ENCODE measurements at places on chromosomes 12 and 14.

DNA sequence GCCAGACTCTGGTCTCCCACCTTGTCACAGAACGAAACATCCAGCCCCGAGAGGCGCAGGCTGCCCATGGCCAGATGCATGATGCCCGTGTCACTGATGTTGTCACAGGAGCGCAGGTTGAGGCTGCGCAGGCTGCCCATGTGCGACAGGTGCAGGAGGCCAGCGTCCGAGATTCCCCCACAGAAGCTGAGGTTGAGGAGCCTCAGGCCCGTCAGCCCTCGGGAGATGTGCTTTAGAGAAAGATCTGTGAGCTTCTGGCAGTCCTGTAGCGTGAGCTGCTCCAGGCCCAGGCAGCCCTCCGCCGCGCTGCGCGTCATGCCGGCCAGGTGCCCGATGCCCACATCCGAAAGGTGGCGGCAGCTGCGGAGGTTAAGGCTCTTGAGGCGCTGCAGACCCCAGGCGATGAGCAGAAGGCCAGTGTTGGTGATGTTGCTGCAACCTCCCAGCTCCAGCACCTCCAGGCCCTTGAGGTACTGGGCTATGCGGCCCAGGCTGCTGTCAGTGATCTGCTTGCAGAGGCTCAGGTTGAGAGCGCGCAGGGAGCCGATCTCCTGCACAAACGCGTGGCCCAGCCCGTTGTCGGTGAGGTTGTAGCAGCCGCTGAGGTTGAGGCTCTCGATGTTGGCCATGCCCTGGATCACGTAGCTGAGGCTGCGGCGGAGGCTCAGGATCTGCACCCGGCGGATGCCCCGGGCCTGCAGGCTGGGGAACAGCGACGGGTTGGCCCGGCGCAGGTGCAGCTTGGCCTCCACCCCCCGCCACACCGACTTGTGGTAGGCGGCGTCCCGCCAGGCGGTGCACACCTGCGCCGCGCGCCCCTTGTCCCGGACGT is 991 bp downstream of the FBXL14 start:
- DNase-seq, result peak; percentile 56

GRCh38 chr12:57258977-57259970 is 8.3 kb upstream of the STAC3 start:
- no peak for DNase-seq

- DNase-seq, result no peak
These were observed 18.8 kb upstream of the LTA4H start for GRCh38 chr12:96054244-96054610.

- DNase-seq, result no peak
These were observed 460.2 kb downstream of the RAD51B start for GRCh38 chr14:68279777-68280233.

- DNase-seq, result peak; percentile 65
These were observed 495 bp downstream of the ADIPOR2 start for GRCh38 chr12:1691123-1692007.

GRCh38 chr12:109720152-109720856 is 6.7 kb downstream of the FAM222A start:
- DNase-seq, result peak; percentile 53

DNA sequence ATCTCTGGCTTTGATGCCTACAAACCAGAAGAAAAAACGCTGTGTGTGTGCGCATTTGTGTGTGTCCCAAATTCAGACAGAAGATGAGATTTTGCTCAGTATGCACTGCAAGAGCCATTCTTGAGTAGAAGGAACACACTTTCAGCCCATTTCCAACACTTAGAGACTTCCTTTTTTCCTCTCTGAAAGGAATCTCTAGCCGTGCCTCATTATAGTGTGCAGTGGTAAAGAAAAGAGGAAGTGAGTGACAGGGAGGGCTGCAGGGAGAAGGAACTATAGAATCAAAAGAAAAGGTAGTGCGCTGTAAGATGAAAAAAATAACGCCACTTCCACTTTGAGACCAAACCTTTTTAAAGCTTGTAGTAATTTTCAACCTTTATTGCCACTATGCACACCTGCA is 1400.9 kb upstream of the FLRT2 start:
- no peak for DNase-seq

- DNase-seq, result no peak
These were observed 4.2 kb downstream of the PDE3A start for GRCh38 chr12:20372326-20373096.

- peak; percentile 47 for DNase-seq
These were observed 818 bp upstream of the SUOX start for GRCh38 chr12:55996201-55996714.

DNA sequence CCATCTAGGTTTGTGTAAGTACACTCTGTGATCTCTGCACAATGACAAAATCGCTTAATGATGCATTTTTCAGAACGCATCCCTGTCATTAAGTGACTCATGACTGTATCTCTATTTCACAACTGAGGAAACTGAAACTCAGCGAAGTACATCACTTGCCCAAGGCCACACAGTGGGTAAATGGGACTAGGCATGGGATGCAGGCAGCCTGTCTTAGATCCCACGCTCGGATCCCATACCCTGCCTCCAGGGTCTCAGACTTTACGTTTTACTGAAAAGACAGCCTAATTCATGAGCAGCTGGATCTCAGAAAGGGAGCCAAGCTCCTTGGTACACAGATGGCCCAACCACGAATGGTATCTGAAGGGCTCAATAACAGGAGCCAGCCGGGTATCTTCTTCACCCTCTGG is 2.4 kb upstream of the MLEC start:
- DNase-seq, result no peak

- no peak for DNase-seq
These were observed 21.9 kb downstream of the BHLHE41 start for GRCh38 chr12:26102953-26103352.

- no peak for DNase-seq
These were observed 60.9 kb upstream of the CMKLR1 start for GRCh38 chr12:108400056-108400455.

GRCh38 chr12:117875744-117876435 is 92.9 kb downstream of the KSR2 start:
- DNase-seq, result peak; percentile 90

- no peak for DNase-seq
These were observed 50.3 kb upstream of the TMX1 start for GRCh38 chr14:51189600-51190376.

GRCh38 chr12:96436366-96437170 is 36.3 kb upstream of the CDK17 start:
- no peak for DNase-seq

- no peak for DNase-seq
These were observed 1072.4 kb downstream of the TMTC2 start for GRCh38 chr12:83758888-83759631.

GRCh38 chr12:115934046-115934445 is 343.4 kb downstream of the MED13L start:
- DNase-seq, result no peak

- DNase-seq, result no peak
These were observed 60.7 kb downstream of the GALNT8 start for GRCh38 chr12:4780641-4781611.

DNA sequence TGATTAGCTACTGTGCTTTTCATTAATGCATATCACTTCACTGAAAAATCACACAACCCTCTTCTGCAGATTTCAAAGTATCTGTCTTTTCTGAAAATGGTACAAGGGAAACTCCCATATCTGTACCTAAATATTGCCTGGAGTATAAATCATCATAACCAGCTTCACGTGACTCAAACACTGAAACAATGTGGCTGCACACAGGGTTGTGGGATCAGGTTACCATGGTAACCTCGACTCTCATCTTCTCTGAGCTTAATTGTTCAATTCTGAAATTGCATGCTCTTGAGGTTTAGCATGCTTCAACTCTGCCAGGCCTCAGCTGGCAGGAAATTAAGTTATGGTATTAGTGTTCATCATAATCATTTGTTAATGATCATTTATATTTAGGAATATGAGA is 77.5 kb upstream of the CPSF6 start:
- peak; percentile 86 for DNase-seq

All from NCI-H1105 treated with DMSO at 0.1 percent for 48 hours (cell line).